ENCODE measurements at places on chromosomes 3 and 15. TPM values are rescaled to one million over a fixed set of nuclear protein-coding genes. Genes with fewer than 3 reads are reported as not detected.

RPL22L1 gene
- total RNA-seq: 235 TPM

MASP1 gene
- not detected for total RNA-seq

COLQ gene
- total RNA-seq: 0.45 TPM

NDN gene
- total RNA-seq: 0.08 TPM

CSPG5 gene
- total RNA-seq: 1.4 TPM

PTPRG gene
- total RNA-seq: 2.8 TPM

ZIC4 gene
- not detected for total RNA-seq

LRRN1 gene
- not detected for total RNA-seq

VEPH1 gene
- 0.13 TPM for total RNA-seq

IL5RA gene
- not detected for total RNA-seq

ATP10A gene
- 7.3 TPM for total RNA-seq

TMEM108 gene
- not detected for total RNA-seq

C3orf52 gene
- total RNA-seq: 14.7 TPM

GOLGA6L7 gene
- not detected for total RNA-seq

CACNA1D gene
- total RNA-seq: 0.61 TPM

SHF gene
- total RNA-seq: 0.74 TPM

ST8SIA2 gene
- total RNA-seq: 0.50 TPM

MFSD1 gene
- total RNA-seq: 54.4 TPM

SNUPN gene
- 34.6 TPM for total RNA-seq

SERINC4 gene
- total RNA-seq: 0.08 TPM

RTP3 gene
- total RNA-seq: not detected

PEX5L gene
- total RNA-seq: not detected

MESD gene
- 37.5 TPM for total RNA-seq

GUCA1C gene
- not detected for total RNA-seq

SH2D7 gene
- total RNA-seq: not detected

TRPM1 gene
- total RNA-seq: not detected

NR2E3 gene
- 0.16 TPM for total RNA-seq

SLC9A9 gene
- 0.29 TPM for total RNA-seq

Measured in A549 treated with CORT108297 at 1 μM for 4 hours (cell line).